ENCODE measurements at places on chromosomes 7 and 10.

- no peak for DNase-seq
These were observed 19.8 kb downstream of the JCAD start for GRCh38 chr10:30039567-30039966.

DNA sequence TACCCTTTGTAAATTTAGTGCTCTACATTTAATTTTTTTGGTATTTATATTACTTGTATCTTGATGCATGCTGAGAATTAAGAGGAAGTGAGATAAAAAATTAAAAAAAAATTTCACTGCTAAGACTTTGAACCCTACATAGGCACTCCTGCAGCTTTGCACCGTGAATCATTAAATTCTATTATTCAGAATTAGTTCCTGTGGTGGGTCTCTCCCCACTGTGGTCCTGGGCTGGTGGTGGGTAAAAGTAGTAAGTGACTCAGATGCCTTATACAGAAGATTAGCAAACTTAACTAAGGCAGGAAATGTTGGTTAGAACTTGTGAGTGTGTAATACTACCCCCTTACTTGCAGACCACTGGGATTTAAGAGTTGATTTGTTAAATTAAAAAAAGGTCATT lies 72.6 kb downstream of the AP3M1 start:
- no peak for DNase-seq

DNA sequence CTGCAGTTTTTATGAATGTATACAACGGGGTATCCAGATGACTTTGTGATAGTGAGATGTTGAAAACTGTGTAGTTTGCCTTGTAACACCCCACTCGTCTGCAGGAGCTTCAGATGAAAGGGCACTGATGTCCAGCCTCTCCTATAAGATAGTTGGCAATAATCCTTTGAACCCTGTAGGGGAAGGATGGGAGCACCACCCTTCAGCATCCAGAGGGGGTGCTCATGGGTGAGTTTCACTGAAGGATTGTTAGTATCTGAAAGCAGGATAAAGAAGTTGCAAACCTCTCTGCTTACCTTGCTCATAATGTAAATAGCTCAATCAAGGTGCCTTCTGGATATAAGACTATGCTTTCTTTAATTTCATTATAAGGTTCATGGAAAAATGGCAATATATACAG lies 201.5 kb downstream of the TMEM178B start:
- no peak for DNase-seq

DNA sequence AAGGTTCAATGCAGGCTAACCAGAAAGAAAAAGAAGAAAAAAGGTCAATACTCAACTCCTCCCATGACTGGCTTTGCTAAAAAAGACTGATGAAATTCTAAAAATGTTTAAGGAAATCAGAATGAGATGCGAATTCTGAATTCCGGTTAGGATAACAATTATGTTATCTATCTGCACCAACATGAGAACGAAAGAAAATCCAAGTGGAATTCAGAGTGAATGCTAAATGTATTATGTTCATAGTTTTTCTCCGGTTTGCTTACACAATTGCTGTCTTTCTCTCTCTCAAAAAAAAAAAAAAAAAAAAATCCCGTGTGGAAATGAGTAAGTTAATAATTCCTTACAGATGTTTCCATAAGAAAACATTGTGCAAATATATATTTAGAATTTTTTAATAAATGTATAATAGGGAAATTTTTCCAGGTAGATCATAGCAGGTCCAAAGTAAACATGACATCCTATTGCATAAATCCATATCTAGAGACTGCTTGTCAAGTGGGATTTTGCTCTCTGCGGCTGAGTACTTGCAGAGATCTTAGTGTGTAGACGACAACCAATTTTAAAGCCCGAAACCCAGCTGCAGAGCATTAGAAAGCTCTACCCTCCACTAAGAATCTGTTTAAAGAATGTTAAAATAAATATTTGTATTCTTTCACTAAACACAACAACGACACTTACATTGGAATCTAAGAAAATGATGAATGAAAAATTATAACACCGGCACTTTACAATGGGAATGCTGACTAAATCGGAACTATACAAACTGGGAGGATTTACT lies 104.0 kb downstream of the JAZF1 start:
- DNase-seq: no peak
